ENCODE measurements at places on chromosomes 12 and 14.

DNA sequence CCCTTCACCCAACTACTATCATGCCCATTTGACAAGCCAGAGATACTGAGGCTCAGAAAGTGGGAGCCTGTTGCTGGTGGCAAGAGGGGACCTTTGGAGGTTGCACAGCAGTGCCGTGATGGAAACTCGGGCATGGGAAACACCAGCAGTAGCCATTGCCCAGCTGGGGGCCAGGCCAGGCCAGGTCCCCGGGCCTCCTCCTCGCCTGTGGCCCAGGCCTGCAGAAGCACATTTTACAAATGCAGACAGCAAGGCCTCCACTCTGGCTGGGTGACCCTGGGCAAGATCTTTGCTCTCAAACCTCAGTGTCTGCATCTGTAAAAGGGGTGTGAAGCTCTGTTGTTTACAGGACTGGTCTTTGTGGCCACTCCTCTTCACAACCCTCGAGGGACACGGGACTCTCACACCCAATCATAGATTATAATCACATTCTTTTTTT lies 4.5 kb upstream of the SH2B3 start:
- no peak for DNase-seq

DNA sequence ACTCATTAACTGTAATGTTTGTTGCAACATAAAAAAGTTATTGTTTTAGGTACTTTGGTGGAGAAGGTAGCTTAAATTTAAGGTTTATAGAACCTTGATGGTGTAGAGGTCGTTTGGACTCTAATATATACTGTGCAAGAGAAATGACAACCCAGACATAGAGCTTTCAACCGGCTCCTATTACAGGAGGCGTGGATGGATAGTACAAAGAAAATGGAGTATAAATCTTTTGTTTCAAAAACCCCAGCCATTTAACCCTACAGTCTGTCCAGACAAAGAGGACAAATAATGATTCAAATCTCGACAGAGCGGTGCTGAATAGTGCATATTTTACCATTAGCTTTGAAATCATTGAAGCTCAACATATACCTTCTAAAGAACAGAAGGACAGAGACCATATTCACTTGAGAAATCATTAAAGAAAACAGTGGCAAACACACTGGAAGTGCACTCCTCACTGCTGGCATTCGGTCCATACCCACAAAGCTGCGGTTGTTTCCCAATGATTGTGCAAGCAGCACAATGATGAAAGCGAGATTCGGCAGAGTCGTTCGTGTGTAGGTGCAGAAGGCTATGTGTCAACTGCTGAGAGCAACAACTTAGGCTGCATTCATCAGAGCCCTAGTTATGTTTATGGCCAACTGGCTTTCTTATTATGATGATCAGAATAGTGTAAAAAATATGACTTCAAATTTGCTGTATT lies 688.6 kb downstream of the NOVA1 start:
- DNase-seq = no peak

GRCh38 chr14:50831726-50832168 lies 785 bp upstream of the NIN start:
- DNase-seq = no peak

- DNase-seq = no peak
Measured at GRCh38 chr12:129076441-129077320, 223.4 kb downstream of the GLT1D1 start.

- DNase-seq = no peak
Measured at GRCh38 chr12:116174006-116174405, 103.5 kb downstream of the MED13L start.

GRCh38 chr12:114921781-114922180 lies 237.8 kb upstream of the TBX3 start:
- DNase-seq = no peak

- DNase-seq = no peak
Measured at GRCh38 chr14:106302661-106303060, 776.3 kb downstream of the TMEM121 start.

GRCh38 chr14:106578481-106578880 lies 1052.1 kb downstream of the TMEM121 start:
- DNase-seq = no peak

GRCh38 chr12:80925983-80926382 lies 11.8 kb downstream of the LIN7A start:
- DNase-seq = no peak

- DNase-seq = no peak
Measured at GRCh38 chr12:64532734-64533351, 77.5 kb upstream of the RASSF3 start.

DNA sequence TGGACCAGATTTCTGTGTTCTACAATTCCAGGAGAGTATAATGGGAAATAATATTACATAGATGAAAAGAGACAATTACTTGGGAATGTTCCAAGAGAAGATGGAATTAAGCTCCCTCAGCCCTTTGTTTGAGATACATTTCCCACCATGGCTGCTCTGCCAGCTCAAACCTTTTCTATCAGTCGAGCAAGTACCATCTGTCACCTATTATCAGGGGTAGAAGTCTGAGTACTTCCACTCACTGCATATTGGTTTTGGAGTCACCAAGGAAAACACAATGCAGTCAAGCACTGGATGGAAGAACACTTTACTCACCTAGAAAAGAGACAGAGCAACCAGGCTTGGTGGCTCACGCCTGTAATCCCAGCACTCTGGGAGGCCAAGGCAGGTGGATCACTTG lies 270.4 kb upstream of the FAR2 start:
- no peak for DNase-seq

DNA sequence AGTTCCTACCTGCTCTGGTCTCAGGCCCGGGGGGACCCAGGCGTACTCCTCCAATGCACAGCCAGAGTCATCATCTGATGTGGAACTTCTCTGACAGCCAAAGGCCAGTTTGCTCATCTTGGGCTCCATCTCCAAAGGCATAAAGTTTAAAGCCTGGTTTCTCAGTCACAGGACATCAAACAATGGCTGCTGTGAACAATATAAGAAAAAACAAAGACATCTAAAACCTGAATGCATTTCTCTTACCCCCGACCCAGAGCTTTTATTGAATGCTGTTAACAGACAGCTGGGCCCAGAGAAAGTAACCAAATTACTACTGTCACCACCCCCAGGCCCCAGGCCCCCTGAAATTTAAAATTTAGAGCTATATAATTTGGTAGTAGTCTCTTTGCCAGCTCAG lies 117.2 kb downstream of the PRICKLE1 start:
- DNase-seq = no peak

GRCh38 chr14:76080471-76080870 lies 71.3 kb upstream of the GPATCH2L start:
- no peak for DNase-seq

All from stimulated activated CD8-positive, alpha-beta memory T cell treated with anti-CD3 and anti-CD28 coated beads, Interleukin-7, amount 100 ng/mL, for 48 hours (primary cell).